ENCODE measurements at places on chromosomes 2 and 18.

GRCh38 chr18:41268271-41268670 lies 686.8 kb upstream of the PIK3C3 start:
- no peak for DNase-seq

DNA sequence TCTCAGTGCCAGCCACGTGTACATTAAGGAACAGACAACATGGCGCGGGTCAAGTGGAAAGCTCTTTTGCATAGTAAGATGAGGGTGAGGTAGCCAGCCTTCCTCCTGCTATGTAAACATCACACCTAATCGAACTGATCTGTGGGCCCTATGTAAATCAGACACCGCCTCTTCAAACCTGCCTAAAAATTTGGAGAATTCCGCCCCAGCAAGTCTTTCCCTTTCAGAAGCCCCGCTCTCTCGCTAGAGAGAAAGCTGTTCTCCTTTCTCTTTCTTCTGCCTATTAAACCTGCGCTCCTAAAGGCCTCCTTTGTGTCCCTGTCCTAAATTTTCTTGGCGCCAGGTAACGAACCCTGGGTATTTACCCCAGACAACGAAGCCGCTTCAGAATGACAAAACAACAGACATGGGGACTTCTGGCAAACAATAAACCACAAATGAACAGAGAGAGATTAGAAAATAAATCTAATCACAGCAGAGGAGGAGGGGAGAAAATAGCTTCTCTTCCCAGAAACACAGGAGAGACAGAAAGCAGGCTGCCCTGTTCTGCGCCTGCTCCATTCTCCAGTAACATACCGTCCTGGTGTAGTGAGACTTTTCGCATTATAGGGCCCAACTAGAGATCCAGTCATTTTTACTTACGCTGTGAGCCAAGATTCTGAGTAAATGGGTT lies 31.9 kb upstream of the CYP1B1 start:
- no peak for DNase-seq

DNA sequence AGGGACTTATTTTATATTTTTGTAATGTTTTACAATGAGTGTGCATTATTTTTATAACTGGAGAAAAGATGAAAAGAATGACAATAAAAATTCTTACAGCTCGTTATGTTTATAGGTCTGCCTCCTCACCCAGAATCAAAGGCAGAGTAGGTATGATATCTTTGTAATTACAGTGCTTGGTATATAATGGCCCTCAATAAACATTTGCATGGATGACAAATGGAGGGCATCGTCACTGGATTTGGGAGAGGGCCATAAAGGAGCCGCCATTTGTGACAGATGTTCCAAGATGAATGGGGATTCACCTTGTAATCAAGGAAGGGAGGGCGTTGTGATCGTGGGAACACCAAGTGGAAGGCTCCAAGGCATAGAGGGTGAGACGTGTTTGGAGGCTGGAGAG lies 22.6 kb upstream of the GIGYF2 start:
- DNase-seq, result no peak

DNA sequence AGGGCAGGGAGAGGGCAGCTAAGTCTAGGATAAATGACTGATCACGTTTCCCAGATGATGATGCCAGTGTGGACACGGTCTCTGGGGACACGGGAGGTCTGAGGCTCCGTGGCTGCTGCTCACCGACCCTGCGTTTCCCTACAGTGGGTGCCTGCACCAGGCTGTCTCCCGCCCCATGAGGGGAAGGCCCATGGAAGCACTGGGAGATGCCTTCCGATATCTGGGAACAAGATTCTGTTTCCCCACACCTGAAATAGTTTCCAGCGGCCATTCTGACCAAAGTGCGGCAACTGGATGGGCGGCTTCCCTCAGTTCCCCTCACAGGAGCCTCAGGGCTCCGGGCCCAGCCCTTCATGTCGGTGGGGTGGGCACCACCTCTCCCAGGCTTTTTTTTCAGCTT lies 83.1 kb downstream of the EDAR start:
- no peak for DNase-seq

DNA sequence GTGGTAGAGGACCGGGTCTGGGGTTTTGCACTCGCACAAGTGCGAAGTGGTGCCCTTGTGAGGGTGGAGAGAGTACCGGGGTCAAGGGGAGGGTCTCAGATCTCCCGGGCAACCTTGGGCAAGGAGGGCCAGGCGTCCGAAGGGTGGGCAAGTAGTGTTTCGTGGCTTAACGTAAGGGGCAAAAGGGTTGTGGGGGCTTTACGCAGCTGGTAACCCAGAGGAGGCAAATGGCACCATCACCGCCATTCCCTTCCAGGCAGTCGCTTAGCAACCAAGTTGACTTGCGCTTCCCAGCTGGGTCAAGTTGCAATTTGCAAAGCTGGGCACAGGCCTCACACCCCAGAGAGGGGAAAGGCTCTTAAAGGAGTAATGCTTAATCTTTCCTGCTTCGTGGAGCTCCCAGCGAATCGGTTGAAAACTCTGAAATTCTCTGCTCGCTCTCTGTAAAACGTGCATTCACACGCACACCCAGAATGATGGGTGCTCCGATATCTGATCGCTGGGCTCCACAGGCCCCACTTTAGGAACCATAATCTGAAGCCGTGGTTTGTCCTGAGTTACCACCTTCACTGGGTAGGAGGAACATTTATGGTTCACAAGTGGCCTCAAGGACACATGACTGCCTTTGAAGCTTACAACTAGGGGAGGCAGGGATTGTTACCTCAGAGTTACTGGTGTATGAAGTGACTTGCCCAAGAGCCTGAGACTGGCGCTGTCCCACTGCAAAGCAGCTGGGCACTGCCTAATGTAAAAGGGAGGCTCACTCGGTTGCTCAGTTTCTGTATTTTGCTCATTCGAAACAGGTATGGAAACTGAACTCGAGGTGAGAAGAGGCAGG lies 127.9 kb downstream of the UXS1 start:
- no peak for DNase-seq

DNA sequence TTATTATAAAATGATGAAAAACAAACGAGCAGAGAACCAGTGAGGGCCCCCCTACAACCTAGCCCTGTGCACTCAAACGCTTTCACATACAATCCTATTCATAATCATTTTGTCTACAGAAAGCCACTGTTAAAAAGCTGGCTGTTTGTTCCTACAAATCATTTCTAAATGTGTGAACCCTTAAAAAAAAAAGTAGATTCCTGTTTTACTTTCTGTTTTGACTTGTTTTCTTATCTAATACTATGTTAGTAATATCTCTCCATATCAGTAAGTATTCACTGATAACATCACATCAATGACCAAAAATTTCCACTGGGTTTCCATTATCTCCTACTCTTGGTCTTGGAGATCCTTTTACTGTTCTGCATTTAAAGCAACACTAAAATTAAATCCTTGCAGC lies 128.8 kb upstream of the TTC39C start:
- no peak for DNase-seq

GRCh38 chr2:196331143-196331542 lies 159.8 kb upstream of the STK17B start:
- no peak for DNase-seq

DNA sequence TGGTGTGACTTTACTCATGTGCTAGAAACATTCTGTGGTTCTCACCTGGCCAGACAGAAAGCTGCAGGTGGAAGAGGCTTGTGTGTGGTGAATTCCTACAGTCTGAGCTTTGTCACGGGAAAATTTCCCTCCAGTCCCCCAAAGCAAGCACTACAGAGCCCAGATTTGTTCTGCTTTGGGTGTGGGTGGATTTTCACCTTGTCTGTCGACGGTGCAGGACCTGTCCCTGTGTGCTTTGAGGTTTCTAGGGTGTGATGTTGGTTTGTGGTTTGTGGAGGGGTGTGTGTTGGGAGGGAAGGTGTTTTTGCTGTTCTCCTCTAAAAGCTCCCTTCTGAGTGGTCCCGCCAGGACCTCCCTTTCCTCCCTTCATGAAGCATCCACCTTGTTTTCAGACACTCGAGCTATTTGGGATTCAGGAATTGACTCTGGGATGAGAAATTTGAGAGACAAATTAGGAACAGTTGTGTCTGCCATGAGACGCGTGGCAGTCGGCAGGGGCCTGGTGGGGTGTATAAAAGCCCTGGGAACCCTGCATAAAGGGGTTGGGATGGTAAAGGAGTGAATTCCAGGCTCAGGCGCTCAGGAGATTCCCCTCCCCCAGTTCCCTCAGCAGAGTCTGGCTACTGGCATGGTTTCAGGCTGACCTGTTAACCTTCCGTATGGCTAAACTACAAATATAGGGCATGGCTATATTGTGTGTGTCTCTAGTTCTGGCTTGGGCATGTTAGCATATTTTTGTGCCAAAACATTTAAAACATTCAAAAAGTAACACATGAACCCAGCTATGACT lies 65.5 kb downstream of the DGKD start:
- DNase-seq, result no peak

Data from dorsolateral prefrontal cortex (tissue), 122 donors.